ENCODE measurements at places on chromosomes 5 and 9. TPM values are rescaled to one million over a fixed set of nuclear protein-coding genes. Genes with fewer than 3 reads are reported as not detected.
A peak's percentile ranks its signal among the peaks of the same experiment; 100 is the strongest.

CD72 gene
- total RNA-seq, result 0.66 TPM

NTRK2 gene
- 1.1 TPM for total RNA-seq

CDKN2B-AS1 gene
- total RNA-seq, result not detected

ORM1 gene
- total RNA-seq, result 1.8 TPM

PLGRKT gene
- total RNA-seq, result 32.2 TPM

GAPT gene
- total RNA-seq, result 0.44 TPM

DNA sequence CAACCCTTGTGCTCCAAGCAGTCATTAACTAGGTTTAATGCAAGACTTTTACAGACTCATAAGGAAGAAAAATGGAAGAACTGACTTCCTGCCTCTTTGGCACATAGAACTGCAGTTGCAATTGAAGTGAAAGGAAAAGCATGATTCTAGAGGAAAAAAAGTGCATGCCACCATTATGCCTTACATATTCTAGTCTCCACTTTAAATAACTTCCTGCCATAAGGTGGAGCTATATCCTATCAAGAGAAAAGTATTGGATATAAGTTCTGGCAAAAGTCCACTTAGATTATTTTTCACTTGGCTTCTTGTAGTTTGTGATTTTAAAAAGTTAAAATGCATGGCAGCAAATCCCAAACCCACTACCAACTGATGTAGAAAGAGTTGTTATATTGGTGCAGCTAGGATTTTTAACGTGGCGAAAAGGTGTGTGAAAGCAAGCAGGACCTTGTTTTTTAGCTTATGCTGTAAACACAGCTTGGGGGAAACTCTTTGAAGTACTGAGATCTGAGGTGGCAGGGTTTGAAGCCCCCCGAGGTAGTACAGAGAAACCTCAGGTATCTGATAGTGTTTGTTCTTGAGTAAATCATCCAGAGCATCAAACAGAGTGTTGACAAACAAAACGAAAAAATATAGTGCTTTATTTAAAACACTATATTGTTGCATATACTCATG, 117.9 kb downstream of the ANXA1 start:
- H3K4me3 ChIP-seq, result no peak overlapping the region
- DNase-seq, result no peak
- no peaks in the 10 kb centered on the region for H3K27me3 ChIP-seq
- H3K36me3 ChIP-seq, result no peaks in the 10 kb centered on the region
- no peaks in the 10 kb centered on the region for H3K4me1 ChIP-seq
- H3K27ac ChIP-seq, result no peak overlapping the region

GRCh38 chr9:127250896-127251391, 13.6 kb upstream of the GARNL3 start:
- no peak for DNase-seq
- H3K27me3 ChIP-seq, result no peaks in the 10 kb centered on the region
- H3K27ac ChIP-seq, result peak overlapping the region; percentile 36
- peaks cover 7% of the 10 kb centered on the region for H3K4me1 ChIP-seq
- H3K4me3 ChIP-seq, result no peak overlapping the region
- no peaks in the 10 kb centered on the region for H3K36me3 ChIP-seq

DNA sequence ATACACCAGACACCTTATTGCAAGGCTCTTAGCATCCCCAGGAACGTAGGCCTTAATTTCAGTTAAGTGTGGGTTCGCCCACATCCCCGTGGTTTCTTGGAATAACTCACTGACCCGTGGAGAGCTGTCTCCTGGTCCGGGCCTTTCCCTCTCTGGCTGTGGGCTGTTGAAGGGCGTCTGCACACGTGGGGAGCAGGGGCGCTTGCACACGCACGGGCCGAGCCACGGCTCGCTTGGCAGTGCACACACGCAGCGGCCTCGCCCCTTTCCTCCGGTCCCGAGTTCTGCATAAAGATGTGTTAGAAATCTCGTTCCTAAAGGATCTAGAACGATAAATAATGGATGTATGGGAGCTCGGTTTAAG, 141.9 kb downstream of the PBX3 start:
- DNase-seq, result peak; percentile 18
- no peaks in the 10 kb centered on the region for H3K36me3 ChIP-seq
- H3K27ac ChIP-seq, result no peak overlapping the region
- H3K4me1 ChIP-seq, result no peaks in the 10 kb centered on the region
- peak overlapping the region; percentile 64 for H3K4me3 ChIP-seq

- no peaks in the 10 kb centered on the region for H3K27me3 ChIP-seq
- H3K4me1 ChIP-seq, result no peaks in the 10 kb centered on the region
- no peak for DNase-seq
- no peaks in the 10 kb centered on the region for H3K36me3 ChIP-seq
- H3K4me3 ChIP-seq, result peak overlapping the region; percentile 33
- H3K27ac ChIP-seq, result no peak overlapping the region
Measured at GRCh38 chr5:23012842-23013241, 159.7 kb upstream of the CDH12 start.

- peaks cover 4% of the 10 kb centered on the region for H3K27me3 ChIP-seq
- H3K4me3 ChIP-seq, result no peak overlapping the region
- no peaks in the 10 kb centered on the region for H3K36me3 ChIP-seq
- no peak for DNase-seq
- no peaks in the 10 kb centered on the region for H3K4me1 ChIP-seq
Measured at GRCh38 chr5:169294621-169295020, 6.3 kb downstream of the SLIT3 start.

GRCh38 chr5:78830528-78831046, 154.5 kb downstream of the ARSB start:
- H3K4me3 ChIP-seq, result no peak overlapping the region
- no peak for DNase-seq
- H3K4me1 ChIP-seq, result no peaks in the 10 kb centered on the region
- H3K27me3 ChIP-seq, result no peaks in the 10 kb centered on the region
- no peak overlapping the region for H3K27ac ChIP-seq

GRCh38 chr5:131463656-131464055, 171.4 kb downstream of the RAPGEF6 start:
- no peak overlapping the region for H3K27ac ChIP-seq
- H3K4me1 ChIP-seq, result no peaks in the 10 kb centered on the region
- H3K36me3 ChIP-seq, result peaks cover 40% of the 10 kb centered on the region
- no peaks in the 10 kb centered on the region for H3K27me3 ChIP-seq
- no peak for DNase-seq
- H3K4me3 ChIP-seq, result no peak overlapping the region

DNA sequence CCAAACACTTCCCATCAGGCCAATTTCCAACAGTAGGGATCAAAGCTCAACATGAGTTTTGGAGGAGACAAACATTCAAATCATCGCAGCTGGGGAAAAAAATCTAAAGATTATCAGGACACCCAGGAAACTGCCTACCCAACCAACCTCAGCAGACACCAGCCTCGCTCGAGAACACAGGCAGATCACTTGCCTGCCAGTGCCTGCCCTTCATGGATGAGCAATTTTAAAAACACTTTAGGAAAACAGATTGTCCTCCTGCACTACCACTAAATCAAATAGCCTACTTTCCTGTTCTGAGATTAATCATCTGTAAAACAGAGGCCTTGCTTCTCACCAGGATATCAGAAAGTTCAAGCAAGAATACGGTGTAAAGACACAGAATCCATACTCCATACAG, 14.7 kb upstream of the TMEM174 start:
- H3K36me3 ChIP-seq, result no peaks in the 10 kb centered on the region
- no peak overlapping the region for H3K4me3 ChIP-seq
- no peak for DNase-seq
- H3K27me3 ChIP-seq, result no peaks in the 10 kb centered on the region
- H3K4me1 ChIP-seq, result no peaks in the 10 kb centered on the region

DNA sequence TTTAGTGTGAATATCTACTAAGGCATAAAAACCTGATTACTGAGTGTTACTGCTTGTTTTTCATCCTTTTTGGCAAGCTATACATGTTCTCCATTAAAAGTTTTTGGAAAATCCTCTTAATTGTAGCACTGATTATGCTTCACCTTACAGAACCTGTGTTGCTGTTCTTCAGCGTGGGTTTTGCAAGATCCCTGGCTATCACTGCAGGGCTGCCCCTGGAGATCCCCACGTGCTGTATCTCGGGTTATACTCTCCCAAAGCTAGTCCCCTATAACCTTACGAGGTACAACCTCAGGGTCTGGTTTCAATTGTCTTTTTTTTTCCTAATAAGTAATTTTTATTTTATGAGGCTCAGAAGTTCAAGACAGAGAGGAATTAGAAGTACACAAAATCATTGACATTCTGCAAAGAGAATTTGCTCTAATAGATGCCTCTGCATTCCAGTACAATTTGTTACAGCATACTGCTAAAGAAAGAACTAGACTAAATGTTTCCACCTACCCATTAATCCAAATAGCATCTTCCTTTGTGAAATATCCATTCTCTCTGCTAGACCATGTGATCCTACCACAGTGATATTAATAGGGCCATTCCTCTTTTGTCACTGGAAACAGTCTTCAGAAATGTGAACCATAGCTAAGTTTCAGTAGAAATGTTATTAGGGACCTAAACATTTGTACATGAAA, 25.8 kb upstream of the CAMK4 start:
- H3K36me3 ChIP-seq, result no peaks in the 10 kb centered on the region
- no peaks in the 10 kb centered on the region for H3K27me3 ChIP-seq
- no peak overlapping the region for H3K27ac ChIP-seq
- no peak for DNase-seq
- H3K4me1 ChIP-seq, result no peaks in the 10 kb centered on the region
- no peak overlapping the region for H3K4me3 ChIP-seq

All from psoas muscle (tissue), 8 donors.